NCI-H1417 (cell line): ENCODE measurements at places on chromosomes 7 and 10.

- no peak for DNase-seq
These were observed 1.1 kb downstream of the FKBP9 start for GRCh38 chr7:32958046-32959025.

DNA sequence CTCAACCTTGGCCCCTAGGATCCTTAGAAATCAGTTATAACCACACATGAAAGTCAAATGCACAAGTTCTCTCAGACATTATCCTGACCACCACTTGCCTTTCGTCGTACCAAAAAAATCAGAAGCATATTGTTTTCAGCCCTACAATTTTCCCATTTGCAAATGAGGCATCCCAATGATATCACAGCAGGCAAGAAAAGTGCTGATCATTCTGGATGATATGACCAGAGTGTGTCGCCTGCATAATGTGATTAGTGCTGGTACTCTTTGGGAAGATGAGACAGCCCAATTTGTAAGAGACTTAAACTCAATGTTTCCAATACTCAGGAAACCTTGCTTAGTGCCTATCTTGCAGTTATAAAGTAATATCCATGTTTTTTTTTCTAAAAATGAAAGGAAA, 168.0 kb downstream of the SORCS1 start:
- no peak for DNase-seq

DNA sequence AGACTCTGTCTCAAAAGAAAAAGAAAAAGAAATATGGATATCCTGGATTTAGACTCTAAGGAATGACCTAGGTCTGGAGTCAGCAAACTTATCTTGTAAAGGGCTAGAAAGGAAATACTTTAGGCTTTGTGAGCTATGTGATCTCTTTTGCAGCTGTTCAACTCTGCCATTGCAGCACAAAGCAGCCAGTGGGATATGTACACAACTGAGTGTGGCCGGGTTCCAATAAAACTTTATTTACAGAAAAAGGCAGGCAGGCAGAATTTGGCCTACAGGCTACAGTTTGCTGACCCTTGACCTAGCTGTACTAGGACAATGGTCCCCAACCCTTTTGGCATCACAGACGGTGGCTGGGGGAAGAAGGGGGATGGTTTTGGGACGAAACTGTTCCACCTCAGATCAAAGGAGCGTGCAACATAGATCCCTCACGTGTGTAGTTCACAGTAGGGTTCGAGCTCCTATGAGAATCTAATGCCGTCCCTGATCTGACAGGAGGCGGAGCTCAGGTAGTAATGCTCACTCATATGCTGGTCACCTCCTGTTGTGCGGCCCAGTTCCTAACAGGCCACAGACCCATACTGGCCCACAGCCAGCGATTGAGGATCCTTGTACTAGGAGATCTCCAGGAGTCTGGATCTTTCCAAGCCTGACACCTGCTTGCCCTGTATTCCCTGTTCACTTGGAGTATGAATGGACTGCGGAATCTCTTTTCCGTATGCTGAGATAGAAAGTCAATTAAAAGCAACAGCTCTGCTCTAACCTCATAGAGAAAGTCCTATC, 63.0 kb downstream of the CUL1 start:
- no peak for DNase-seq

DNA sequence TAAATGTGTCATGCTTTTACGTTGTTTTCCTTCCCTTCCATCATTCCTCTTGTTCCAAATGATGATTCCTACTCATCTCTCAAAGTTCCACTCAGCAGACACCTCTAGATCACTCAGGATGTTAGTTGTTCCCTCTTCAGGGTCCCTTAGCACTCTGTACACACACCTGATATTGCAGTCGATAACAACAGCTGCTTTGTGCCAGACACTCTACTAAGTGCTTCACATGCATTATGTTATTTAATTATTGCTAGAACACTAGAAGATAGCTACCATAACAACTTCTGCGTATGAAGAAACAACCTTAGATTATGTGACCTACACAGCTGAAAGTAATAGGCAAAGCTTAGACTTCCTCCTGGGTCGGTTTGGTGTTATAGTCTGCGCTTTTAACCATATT, 29.6 kb downstream of the PCBD1 start:
- peak; percentile 35 for DNase-seq

- no peak for DNase-seq
These were observed 268.0 kb upstream of the SEMA3D start for GRCh38 chr7:85454904-85455303.

GRCh38 chr7:95871075-95871848, 98.9 kb downstream of the DYNC1I1 start:
- peak; percentile 91 for DNase-seq

GRCh38 chr7:30970594-30971094, 6.9 kb downstream of the GHRHR start:
- peak; percentile 30 for DNase-seq

GRCh38 chr7:27302590-27302989, 60.0 kb downstream of the EVX1 start:
- DNase-seq: peak; percentile 8

DNA sequence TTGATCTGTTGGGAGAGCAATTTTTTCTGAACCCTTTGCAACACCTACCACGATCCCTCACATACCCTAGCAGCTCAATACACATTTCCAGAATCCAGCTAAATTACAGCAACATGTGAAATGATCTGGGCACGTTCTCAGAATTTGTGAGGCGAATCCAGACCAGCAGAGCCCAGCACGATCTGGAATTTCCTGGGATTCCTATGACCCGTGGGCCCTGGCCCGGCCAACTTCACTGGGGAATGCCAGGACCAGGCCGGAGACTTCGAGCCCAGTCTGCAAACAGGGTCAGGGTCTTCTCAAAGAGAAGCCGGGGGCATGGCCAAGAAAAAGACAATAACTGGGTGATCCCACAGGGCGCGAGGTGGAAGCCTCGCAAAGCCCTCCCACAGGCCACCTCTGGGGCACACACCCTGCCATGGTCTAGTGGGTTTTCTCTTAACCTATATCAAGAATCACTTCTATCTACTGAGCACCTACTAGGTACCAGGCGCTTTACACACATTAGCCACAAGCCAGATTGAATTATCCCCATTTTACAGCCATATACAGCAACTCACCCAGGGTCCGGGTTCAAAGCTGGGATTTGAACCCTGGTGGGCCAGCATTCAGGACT, 33.8 kb downstream of the FAM53B start:
- DNase-seq: no peak

DNA sequence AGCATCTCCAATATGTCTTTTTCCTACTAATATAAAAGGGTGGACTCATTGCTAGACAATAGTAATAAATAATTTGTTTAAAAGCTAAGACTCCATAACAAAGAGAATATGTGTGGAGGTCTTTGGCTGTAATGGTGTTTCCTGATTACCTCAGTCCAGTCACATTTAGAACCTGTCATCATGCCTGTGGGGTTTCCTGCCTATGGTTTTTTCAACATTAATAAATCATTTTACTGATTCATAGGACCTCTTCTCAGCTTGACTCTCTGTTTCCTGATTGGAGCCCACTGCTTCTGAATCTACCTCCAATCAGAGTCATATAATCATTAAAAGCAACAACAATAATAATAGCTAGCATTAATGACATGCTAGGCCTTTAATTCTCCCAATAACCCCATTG, 52.4 kb upstream of the GNAI1 start:
- peak; percentile 68 for DNase-seq

GRCh38 chr7:29606287-29606721, 42.7 kb downstream of the PRR15 start:
- DNase-seq: no peak

- peak; percentile 55 for DNase-seq
These were observed 87.2 kb downstream of the KCNMA1 start for GRCh38 chr10:77550378-77550777.

DNA sequence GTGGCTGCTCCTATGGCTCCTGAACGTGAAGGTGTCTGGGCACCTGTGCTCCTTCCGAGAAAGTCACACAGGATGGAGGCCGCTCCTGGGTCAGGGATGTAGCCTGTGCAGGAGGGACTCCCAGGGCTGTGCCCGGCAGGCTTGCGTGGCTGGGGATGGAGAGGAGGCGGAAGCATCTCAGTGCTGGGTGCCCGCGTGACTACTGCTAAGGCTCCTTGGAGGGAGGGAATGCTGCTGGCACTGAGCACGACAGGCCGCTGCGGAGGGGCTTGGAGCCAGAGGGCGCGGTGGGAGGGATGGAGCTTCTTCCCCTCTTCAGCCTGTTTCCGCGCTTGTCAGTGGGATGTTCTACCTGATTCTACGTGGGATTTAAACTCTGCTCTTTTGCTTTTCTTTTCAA, 35.0 kb downstream of the ADCY1 start:
- no peak for DNase-seq

- no peak for DNase-seq
These were observed 124.1 kb downstream of the LMBR1 start for GRCh38 chr7:156768698-156769472.

DNA sequence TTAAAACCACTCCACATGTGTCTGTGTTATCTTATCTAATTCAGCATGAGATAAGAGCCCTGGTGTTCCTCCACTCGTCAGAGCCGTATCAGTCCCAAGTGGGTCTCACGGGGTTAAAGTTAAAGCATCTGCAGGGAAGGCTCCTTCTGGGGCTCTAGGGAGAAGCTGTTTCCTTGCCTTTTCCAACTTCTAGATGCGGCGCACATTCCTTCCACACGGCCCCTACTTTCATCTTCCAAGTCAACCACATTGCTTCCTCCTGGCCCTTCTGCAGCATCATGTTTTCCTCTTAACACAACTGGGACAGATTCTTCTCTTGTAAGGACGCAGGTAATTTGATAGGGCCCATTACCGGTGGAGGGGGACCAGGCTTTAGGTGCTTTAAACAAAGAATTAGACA, 620.1 kb upstream of the DPP6 start:
- DNase-seq: no peak

GRCh38 chr10:31263903-31264302, 55.1 kb upstream of the ZEB1 start:
- no peak for DNase-seq

GRCh38 chr10:75403144-75403938, 1.8 kb upstream of the ZNF503 start:
- DNase-seq: peak; percentile 58

- no peak for DNase-seq
These were observed 11.1 kb downstream of the IFIT2 start for GRCh38 chr10:89312973-89313372.

DNA sequence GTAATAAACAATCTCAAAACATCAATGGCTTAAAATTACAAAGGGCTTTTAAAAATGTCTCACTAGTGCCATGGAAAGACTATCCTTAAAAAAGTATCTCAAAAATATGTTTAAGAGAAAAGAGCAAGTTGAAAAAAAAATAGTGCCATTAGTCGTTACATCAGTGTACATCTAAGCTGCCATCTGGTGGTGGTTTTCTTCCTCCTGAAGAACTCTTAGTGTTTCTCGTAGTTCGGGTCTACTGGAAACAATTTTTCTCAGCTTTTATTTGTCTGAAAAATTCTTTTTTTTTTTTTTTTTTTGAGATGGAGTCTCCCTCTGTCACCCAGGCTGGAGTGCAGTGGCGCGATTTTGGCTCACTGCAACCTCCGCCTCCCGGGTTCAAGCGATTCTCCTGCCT, 5.9 kb upstream of the GARIN1A start:
- DNase-seq: peak; percentile 3

GRCh38 chr7:126937171-126937570, 315.6 kb downstream of the GRM8 start:
- DNase-seq: no peak

DNA sequence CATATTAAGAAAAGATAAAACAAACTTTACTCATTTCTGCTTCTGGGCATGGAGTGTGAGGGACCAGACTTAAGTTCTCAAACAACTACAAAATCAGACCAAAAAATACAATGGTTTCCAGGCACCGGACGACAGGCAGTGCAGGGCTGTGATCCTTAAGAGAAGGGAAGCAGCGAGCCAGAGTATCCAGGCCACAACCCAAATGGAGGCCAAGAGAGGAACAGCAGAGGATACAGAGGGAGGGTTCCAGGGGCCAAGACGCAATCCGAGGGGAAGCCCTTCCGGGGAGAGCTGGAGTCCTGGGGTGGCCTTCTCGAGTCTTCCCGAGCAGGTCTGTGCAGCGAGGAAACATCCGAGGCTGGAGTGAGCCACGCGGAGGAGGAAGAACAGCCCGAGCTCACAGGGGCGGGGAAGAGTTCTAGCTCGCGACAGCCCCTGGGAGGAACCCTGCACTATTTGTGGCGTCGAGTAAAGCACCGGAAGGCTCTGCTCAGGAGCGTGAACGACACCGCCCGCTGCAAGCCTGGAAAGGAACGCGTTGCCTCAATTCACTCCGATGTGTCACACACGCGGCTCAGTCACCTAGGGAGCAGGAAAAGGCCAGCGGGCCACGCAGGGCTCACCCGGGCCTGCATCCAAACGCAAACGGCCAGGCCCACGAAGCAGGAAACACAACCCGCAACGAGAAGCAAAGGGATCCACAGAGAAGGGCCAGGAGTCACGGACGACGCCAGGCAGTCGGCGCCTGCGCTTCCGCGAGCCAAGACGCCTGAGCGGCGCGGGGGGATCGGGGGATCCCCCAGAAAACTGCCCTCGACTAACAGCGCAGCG, 933 bp upstream of the RNF32 start:
- peak; percentile 90 for DNase-seq

DNA sequence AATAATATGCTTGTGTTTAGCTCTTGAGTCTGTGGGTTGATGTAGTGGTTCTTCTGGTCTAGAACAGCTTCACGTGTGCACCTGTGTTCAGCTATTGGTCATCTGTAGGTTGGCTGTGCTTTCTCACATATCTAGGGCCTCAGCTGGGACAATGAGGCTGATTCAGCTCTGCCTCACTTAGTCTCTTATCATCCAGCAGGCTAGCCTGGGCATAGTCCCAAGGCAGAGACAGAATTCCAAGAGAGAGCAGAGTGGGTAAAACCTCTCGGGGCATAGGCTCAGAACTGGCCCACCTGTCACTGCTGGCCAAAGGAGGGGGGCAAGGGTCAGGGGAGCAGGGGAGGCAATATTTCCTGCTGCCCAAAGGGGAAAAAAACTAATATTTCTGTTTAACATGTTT, 32.0 kb upstream of the MXI1 start:
- no peak for DNase-seq

- DNase-seq: no peak
These were observed 20.5 kb upstream of the FAM13C start for GRCh38 chr10:59382831-59383295.

DNA sequence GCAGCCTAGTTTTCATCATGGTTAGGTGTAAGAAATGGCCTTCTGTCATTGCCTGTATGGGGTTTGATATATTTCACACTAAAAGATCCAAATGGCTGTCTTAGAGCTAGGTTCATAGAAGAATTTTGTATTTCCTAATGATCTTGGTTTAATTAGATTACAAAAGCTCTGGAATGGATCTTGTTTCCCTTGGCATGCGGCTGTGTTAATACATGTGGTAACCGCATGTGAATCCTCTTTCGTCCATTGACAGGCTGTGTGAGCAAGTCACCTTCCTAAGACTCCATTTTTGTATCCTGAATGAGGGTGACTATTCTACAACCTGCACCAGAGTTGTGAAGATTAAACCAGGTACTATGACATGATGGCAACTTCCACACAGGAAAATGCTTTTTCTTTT, 12.4 kb upstream of the FZD1 start:
- DNase-seq: no peak
